NCI-H1092 (cell line): ENCODE measurements at places on chromosomes 6 and 20.

- no peak for DNase-seq
Observed at GRCh38 chr6:169738204-169738975, 13.0 kb downstream of the DYNLT2 start.

- no peak for DNase-seq
Observed at GRCh38 chr20:19027971-19028370, 184.5 kb upstream of the SLC24A3 start.

GRCh38 chr20:47524015-47524784 is 22.5 kb downstream of the NCOA3 start:
- no peak for DNase-seq

DNA sequence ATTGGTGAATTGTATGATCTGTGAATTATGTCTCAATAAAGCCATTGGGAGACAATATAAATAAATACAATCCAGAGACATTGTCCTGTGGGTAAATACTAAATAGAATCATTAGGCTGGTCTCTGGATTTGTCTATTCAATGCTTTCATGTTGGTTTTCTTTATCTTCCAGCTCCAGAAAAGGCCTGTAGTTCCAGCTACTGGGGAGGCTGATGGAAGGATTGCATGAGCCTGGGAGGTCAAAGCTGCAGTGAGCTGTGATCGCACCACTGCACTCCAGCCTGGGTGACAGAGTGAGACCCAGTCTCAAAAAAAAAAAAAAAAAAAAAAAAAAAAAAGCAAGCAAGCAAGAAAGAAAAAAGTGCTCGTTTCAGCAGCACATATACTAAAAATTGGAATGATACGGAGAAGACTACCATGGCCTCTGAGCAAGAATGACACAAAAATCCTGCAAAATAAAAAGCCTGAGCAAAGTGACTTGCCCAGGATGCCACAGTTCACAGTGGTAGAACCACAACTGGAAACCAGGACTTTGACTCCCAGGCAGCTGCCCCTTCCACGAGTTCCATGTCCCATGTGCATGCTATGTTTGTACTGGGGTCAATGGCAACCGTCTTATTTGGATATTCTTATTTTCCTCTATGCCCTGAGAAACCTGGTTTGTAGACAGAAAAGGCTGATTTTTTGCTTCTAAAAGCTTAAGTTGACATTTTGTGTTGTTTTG is 33.6 kb upstream of the GMPR start:
- DNase-seq: no peak

DNA sequence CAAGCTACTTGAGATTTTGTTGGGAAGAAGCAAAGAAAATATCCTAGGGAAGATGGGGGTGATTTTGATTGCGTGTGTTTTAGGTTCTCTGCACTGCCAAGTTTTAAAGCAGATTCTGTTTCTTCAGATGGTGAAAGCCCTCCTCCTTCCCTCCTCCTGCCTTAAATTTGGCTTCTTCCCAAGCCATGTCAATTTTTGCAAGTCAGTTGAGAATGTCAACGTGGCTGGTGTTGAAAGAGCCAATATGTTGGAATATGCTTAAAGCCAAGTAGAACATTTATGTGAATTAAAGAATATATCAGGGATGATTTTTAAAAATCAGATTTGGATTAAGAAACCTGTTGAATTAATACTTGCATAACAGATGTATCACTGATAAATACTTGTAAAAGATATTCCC is 270.8 kb downstream of the ARID1B start:
- DNase-seq: no peak

DNA sequence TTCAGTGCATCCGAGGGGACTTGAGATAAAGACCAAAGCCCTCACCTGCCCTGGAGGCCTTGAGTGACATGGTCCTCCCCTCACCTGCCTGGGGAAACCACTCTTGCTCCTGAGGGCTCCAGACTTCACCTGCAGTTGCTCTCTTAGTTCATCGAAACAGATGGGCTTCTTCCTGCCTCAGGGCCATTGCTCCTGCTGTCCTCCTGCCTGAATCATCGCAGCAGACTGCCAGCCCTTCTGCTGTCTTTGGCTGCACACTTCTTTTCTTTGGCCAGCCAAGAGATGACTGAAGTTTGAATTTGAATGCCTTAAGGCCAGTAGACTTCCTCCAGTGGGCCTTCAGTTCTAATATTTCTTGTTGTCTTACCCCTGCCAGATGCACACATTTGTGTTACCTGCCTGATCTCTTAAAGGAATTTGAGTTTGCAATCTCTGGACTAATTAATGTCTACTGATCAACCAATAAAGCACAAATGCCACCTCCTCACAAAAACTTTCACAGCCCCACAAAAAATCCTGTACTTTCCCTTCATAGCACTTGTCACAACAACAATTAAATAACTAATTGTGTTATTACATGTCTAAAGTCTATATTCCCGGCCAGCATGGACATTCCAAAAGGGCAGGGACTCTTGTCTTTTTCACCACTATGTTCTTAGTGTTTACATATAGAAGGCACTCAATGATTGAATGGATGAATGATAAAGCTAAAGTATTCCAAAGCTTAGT is 56.7 kb upstream of the SGK1 start:
- DNase-seq: no peak

GRCh38 chr6:401994-402640 is 10.6 kb downstream of the IRF4 start:
- DNase-seq: no peak

GRCh38 chr6:13398421-13398994 is 70.2 kb upstream of the TBC1D7 start:
- no peak for DNase-seq

GRCh38 chr20:10710991-10711775 is 37.4 kb upstream of the JAG1 start:
- DNase-seq: no peak

DNA sequence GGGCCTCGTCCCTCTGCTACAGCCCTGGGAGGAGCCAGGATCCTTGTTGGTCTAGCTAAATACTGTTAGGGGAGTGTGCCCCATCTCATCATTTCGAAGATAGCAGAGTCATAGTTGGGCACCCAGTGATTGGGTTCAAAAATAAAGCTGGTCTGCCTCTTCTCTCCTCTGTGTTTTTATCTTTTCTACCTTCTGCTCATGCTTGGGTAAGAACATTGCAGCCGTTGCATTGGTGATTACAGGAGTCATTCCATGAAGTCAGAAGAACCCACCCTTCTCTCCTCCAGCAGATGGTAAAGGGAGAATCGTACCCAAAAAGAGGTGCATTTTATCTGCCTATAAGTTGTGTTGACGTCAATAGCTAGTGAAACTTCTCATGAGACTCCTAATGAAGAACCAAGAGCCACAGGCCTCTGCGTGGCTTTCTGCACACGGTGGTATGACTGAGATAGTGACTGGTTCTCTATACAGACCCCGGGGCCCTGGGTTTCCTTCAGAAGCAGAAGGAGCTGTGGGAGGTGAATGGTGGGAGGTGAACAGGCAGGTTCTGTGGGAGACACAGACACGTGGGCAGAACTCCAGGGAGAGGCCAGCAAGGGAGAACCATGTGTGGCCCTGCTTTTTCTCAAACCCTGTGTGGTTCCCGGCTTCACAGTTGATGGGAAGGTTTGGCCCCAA is 5.7 kb upstream of the FAM209A start:
- no peak for DNase-seq

- no peak for DNase-seq
Observed at GRCh38 chr20:51930775-51931174, 128.5 kb upstream of the SALL4 start.

- DNase-seq: no peak
Observed at GRCh38 chr20:14431568-14431967, 94.2 kb upstream of the FLRT3 start.

DNA sequence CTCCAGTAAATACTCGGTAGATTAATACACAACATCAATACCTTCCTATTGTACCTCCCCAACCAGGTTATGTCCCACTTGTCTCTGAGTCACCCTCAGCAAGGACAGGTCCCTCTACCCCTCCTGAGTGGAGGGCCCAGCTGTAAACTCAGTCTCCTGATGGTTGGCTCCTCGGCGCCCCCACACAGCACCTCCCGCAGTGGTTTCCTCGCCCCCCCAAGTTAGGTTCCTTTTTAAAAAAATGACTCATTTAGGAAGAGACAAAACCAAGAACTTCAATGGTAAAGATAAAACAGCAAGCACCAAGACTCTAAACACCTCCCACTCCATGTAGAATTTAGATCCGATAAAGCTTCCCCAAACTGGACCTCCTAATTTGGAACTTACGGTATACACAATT is 83.5 kb downstream of the TRERF1 start:
- no peak for DNase-seq

DNA sequence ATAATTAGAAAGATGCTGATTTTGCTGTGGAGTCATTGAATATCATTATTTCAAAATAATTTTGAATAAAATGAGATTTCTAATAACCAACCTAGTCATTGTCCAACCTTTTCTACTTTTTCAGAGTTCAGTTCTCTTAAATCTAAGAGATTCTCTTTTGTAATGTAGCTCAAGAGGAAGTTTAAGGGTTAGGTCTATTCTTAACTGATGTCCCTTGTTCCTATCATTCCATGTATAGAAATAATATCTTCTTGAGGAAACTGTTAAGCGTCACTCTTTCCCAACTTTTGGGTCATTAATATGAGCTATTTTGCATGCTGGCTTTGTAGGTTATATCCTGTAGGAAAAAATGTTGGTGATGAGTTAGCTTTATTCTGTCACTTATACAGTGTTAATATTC is 27.0 kb downstream of the RNF144B start:
- no peak for DNase-seq

DNA sequence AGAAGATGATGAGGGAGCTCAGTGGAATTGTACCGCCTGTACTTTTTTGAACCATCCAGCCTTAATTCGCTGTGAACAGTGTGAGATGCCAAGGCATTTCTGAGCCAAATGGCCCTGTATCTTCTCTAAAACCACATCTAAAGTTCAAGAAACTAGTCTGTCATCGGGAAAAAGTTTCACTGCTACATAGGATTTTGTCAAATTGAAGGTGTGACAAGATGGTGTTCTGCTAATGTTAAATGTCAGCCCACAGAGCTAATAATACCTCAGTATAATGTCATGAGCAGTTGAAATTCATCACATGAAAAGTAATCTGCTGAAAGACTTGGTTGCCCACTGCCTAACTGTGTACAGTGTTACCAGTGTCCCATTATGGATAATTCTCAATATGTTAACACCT is 9.6 kb downstream of the SUMO4 start:
- no peak for DNase-seq

- no peak for DNase-seq
Observed at GRCh38 chr6:54516321-54516720, 208.1 kb downstream of the TINAG start.

DNA sequence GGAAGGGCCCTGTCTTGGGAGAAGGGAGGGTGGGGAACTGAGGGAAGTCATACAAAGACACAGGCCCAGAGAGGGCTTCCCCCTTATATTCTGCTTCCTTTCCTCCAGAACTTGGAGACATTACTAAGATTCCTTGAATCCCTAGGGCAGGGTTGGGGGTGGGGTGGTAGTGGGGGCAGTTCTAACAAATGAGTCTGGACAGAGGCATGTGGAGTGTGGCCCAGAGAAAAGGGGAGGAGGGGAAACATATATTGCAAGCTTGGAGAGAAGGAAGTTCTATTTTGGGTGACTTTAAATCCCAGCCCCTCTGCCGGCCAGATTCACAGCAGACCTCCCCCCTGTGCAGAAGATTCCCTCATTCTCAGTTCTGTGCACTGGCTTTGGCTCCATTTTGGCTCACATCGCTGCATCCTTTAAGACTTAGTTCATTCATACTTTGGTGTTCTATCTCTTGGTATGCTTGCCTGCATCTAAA is 43.7 kb downstream of the DAAM2 start:
- DNase-seq: no peak

GRCh38 chr20:63657937-63658748 is at the start of gene RTEL1:
TSS of gene RTEL1 (plus strand) at chr20:63658312. CDS start at chr20:63659403, 1,091 bp downstream.
- DNase-seq: peak; percentile 83

- DNase-seq: no peak
Observed at GRCh38 chr6:3428700-3429099, 28.1 kb downstream of the SLC22A23 start.

DNA sequence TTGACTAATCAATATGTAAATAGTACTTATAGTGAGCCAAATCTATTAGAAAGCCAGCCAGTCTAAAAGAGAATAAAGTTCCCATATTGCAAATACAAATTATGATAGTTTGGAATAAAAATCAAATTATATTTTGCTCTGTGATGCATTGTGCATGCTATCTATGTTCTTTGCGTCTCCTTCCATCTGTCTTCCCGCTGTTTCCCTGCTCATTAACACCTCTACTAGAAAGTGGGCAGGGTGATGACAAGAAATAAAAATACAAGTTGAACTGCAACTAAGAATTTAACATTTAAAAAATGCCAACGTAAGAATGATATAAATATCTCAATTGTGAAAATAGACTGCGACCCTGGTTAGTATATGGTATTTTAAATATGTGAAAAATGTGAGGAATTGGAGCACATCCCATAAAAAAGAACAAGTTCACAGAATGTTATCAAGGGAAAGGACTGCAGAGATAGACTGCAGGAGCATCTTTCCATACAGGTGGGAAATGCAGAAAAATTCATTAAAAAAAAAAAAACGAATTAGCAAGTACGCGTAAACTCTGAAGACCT is 157.6 kb upstream of the PDE7B start:
- no peak for DNase-seq

- DNase-seq: no peak
Observed at GRCh38 chr6:166849749-166850183, 106.6 kb downstream of the RNASET2 start.

DNA sequence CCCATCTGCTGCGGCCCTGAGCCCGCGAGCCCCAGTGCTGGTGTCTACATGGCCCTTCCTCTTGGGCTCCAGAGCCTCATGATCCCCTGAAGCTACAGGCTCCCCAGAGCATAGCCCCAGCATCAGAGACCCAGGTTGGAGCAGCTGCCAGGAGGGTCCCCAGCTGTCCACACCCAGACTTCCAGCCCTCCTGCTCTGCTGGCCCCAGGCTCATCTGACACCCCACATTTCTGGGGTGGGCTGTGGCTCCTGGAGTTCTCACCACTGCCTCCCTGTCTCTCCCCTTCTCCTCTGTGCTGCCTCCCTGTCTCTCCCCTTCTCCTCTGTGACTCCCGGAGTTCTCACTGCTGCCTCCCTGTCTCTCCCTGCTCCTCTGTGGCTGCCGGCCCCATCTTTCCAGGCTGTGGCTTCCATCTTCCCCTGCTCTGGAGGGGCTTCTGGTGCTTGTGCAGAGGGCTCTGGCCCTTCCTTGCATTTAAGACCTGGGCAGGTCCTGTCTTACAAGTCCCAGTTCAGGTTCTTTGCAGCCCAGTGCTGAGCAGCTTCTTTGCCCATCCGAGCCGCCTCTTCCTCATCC is 108.1 kb downstream of the ERMARD start:
- DNase-seq: no peak

DNA sequence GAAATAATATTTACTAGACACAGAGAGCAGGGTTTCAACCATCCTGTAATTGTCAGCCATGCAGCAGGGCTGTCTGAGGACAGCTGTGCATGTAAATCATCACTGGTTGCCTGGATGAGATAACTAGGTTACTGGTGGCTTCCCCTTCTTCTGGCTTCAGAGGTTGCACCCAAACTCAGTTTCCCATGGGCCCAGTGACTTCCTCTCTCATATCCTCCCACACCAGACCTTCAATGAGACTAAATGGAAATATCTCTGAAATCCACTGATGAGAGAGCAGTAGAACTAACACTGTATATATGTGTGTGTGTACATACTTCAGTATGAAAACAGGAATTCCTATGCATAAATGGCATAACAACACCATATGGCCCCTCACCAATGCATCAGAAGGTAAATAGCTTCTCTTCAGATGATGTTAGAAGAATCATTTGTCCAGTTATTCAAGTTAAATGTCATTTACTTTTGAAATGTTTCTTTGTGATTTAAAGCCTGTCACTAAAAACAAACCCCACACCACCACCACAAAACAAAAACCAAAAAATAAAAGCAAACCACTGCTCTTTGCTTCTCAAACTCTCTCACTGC is 51.0 kb upstream of the IL20RA start:
- no peak for DNase-seq
